ENCODE measurements at places on chromosomes 11 and 22.

DNA sequence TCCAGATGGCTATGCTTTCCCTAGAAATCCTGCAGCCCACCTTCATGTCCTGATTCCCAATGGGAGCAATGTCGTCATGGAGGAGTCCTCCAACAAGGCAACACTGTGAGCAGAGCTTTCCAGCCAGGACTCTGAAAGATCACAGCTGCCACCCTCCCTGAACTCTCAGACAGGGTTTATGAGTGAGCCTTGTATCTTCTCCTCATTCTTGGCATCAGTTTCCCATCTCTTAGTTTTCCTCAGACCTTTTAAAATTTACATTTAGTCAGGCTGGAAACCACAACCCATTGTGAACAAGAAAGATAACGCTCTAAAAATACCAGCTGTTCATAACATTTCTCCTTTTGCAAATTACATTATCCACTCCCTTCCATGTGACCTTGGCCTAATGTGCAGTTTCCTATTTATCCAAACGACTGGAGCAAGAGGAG is 15.6 kb upstream of the LYVE1 start:
- no peak for DNase-seq

GRCh38 chr11:11895672-11896071 is 53.9 kb downstream of the USP47 start:
- DNase-seq: no peak

DNA sequence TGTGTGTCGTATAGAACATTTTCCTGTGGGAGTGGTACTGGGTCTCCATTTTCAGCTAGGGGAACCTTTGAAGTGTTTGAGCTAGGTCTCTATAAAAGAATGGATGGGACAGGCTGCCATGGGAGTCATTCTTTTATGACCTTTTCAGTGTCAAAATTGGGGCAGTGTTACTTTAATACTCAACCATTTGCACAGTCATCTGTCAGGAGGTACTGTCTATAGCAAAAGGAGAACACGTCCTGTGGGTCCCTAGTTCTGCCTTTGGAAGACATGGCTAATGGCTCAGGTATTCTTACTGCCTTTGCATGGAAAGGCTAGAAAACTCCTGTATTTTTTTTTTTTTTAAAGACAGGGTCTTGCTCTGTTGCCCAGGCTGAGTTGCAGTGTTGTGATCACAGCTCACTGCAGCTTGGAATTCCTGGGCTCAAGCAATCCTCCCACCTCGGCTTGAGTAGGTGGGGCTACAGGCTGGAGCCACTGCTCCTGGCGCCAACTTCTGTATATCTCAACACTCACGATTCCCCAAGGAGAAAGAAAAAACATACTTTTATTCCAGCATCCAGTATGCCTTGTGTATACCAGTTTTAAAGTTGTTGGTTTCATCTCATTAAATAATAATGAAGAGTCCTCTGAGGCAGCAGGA is 2.1 kb upstream of the ATF4 start:
- DNase-seq: no peak

DNA sequence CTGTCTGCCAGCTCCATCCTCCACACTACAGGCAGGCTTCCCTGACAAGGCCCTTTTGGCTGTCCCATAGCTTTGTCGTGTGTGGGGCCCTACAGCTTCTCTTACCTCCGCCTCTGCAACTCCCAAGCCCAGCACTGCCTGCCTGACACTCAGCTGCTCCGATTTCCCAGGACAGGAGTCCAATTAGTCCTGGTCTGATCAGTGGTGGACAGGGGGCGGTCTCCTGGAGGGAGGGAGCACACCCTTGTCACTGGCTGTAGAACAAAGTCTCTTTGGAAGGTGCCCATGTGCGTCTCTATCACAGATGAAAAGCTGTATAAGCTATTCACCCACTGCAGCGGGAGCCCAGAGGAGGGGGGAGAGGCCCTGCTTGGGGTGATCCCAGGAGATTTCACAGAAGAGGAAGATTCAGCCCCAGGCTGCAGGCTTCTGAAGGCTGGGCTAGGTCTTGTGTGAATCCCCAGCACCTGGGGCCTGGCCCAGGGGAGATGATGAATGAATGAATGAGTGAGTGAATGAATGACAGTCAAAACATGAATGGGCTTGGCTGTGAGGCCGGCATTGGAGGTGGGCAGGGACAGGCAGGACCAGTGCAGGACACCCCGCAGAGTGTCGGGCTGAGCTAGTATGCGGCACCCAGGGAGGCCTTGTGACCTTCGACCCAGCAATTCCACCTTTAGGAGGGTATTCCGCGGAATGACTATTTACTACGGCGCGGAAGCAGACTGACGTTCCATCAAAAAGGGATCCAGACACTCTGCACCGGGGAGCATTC is 142.4 kb downstream of the CACNA1I start:
- DNase-seq: no peak

- no peak for DNase-seq
These were observed 27.2 kb downstream of the CNTF start for GRCh38 chr11:58649623-58650022.

DNA sequence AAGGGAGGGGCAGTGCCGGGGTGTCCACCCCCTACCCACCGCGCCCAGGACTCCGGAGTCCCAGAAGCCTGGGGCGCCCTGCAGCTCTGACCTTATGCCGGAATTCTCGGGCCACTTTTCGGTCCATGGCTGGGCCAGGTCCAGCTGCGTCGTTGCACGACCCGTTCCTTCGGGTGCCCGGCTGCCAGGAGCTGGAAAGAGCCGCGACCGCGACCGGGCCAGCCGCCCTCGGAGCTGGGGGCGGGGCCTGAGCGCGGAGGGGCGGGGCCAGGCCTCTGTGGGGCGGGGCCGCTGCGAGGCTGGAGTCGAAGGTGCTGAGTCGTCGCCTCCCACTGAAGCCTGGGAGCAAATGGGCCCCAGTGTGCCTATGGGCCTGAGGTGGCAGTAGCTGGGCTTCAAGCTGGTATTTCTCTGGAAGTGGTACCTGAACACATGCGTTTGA is at the start of gene USH1C:
Gene USH1C, minus strand, starts transcription at position 236 of the 442 bp plus-strand sequence. Its CDS starts 109 bp downstream, at position 127.
- DNase-seq: peak; percentile 71
